ENCODE measurements at places on chromosomes 12 and 14.

GRCh38 chr14:101025131-101025530, 121.6 kb upstream of the RTL1 start:
- DNase-seq, result no peak

DNA sequence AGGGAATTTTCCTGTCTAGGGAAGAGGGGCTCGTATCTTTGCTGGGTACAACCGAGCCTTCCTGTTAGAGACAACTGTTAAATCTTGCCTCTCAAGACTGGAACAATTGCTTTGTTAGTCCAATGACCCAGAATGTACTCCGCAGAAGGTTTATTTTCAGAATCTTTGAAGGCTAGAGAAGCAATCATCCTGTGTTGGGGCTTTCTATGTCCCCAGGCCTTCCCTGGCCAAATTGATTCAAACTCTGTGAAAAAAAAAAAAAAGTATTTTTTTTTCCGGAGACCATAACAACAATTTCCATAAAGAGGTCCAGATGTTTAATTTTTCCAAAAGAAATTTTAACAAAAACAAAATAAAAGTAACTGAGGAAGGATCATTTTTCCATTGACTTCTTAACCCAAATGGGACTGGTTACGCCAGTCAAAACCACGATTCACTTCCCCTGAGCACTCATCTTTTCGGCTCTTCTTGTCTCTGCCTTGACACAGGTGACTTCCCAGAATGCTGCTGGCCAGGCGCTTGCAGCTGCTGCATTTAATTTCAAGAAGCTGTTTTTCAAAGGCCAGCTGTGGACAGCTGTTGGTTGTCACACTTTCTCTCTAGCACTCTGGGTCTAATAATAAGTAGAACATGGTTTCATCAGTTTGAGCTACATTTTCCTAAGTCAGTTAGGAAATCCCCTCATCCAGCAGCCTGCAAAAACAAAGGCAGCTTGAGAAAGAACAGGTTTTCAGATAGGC, 81.6 kb upstream of the MANSC4 start:
- DNase-seq, result no peak

DNA sequence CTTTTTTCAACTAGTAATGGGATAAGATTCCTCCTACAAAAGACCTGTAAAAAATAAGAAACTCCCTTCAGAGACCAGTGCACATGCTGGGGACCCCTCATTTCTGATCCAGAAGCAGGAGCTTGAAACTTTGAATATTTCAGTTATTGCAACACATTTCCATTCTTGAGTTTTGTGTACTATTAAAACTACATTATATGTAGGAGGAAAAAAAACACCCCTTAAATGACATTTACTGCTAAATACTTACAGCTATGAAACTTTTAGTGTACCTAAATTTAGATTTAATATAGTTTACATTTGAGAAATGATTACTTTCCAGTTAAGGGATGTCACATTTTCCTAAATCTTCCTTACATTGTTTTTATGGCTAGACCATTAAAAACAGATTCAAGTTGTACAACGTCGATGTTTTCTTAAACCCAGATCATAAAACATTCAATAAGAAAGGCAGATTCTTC, 4.1 kb downstream of the LRIG3 start:
- no peak for DNase-seq

GRCh38 chr14:95065411-95065810, 91.9 kb downstream of the DICER1 start:
- DNase-seq, result no peak

DNA sequence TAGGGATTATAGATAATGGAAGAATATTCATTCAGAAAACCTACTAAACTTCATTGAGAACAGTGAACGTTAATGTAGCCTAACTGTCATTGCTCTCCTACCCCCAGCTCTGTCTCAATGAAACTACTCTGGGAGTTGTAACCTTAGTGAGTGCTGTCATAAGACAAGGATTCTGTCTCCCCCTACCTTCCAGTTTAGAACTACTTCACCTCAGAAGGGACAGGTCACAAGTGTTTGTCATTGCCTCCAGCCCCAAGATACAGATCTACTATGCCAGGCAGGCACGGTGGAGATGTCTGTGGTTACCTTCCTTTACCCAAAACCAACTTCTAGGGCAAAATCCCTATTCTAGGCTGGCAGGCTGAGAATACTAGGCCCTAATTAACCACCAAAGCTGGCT, 833.1 kb upstream of the SEL1L start:
- no peak for DNase-seq

DNA sequence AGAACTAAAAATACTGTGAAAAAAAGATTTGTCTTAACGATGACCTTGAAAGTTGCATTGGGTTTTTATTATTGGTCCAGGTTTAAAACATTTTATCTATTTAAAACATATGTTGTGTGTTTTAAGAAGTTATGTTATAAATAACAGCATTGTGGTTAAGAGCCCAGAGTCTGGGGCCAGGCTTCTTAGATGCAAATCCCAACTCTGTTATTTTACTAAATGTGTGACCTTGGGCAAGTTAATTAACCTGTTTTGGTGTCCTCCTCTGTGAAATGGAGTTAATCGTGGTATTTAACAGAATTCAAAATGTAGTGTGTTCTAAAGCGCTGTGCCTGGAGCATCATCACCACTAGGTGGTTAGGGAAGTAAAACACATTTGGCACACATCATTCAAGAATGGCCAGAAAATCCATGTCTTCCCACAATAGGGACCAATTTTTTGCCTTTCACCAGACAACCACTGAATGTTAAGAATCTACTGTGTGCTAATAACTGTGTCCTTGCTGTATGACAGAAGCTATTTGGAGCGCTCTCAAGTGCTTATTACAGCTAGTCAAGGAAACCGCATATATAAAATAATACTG, 133.3 kb downstream of the MON2 start:
- DNase-seq, result no peak

GRCh38 chr12:117096501-117097042, 2.6 kb downstream of the TESC start:
- no peak for DNase-seq
